ENCODE measurements at places on chromosomes 13 and 19. TPM values are rescaled to one million over a fixed set of nuclear protein-coding genes. Genes with fewer than 3 reads are reported as not detected.

DNA sequence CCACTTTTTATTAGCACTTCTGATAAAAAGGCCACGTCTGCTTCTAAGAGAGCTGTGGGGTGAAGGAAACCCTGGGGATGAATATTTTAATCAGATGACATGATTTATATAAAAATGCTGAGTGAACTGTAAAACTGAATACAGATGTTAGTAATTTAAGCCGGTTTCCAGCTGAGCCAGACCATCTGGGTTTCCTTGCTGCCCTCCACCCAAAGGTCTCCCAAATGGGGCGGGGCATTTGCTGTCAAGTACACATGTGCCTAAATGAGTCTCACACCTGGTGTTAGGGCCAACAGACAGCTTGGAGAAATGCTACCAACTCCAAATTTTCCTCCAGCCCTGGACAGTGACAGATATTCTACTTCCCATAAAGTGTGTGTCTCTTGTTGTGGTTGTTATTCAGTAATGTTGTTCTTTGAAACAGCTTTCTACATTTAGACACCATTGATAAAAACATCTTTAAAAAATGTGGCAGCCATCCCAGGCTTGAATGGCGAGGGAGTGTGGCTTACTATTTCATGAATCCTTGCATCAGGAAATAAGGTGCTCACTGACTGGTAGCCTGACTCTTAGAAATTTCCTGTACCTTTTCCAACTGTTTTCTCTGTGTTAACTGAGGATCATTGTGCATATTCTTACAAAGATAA is 350.4 kb downstream of the MTUS2 start:
- peak; percentile 53 for DNase-seq

DNA sequence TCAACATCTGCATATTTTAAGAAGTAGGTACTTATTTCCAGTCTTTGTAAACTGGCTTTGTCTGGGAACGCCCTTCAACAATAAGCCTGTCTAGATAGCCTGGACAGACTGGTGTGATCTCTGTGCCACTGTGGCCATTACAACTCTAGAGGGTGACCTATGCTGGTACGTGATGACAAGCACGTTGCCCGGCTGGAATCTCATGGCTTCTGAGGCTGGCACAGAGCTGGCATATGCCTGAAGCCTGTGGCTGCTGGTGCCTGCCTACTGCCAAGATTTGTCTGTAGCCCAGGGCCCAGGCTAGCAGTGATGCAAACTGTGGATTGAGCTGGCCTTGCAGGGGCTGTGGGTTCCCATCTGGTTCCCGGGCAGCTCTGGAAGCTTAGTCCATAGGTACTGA is 34.0 kb downstream of the IGFL3 start:
- no peak for DNase-seq

- no peak for DNase-seq
These were observed 4.6 kb downstream of the COL4A2 start for GRCh38 chr13:110311443-110312338.

- DNase-seq = peak; percentile 86
These were observed 27.9 kb upstream of the ONECUT3 start for GRCh38 chr19:1725100-1726064.

GRCh38 chr13:99045396-99045795 is 67.5 kb upstream of the DOCK9 start:
- no peak for DNase-seq

- DNase-seq = peak; percentile 47
These were observed 17.3 kb downstream of the SBK2 start for GRCh38 chr19:55519451-55520311.

GRCh38 chr19:43315851-43316250 is 37.6 kb upstream of the CD177 start:
- DNase-seq = no peak

F2RL3 gene
- 0.34 TPM for polyA plus RNA-seq
